ENCODE measurements at places on chromosomes 16 and 17.

- DNase-seq: no peak
Measured at GRCh38 chr16:12096828-12097522, 120.4 kb downstream of the SNX29 start.

DNA sequence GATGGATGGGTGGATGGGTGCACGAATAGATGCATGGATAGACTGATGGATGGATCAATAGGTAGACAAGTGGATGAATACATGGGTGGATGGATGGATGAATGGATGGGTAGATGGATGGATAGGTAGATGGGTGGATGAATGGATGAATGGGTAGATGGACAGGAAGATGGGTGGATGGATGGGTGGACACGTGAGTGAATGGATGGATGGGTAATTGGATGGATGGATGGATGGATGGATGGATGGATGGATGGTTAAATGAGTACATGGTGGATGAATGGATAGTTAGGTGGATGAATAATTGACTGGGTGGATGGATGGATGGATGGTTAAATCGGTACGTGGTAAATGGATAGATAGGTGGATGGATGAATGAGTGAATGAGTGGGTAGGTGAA lies 89.7 kb upstream of the ZNF469 start:
- no peak for DNase-seq

GRCh38 chr17:47850692-47851573 lies at the start of gene SP6:
Gene SP6 (minus strand): TSS chr17:47851163. CDS start chr17:47848429, 2,734 bp downstream.
- DNase-seq: no peak

- DNase-seq: no peak
Measured at GRCh38 chr17:80478487-80479245, 2.3 kb upstream of the NPTX1 start.

DNA sequence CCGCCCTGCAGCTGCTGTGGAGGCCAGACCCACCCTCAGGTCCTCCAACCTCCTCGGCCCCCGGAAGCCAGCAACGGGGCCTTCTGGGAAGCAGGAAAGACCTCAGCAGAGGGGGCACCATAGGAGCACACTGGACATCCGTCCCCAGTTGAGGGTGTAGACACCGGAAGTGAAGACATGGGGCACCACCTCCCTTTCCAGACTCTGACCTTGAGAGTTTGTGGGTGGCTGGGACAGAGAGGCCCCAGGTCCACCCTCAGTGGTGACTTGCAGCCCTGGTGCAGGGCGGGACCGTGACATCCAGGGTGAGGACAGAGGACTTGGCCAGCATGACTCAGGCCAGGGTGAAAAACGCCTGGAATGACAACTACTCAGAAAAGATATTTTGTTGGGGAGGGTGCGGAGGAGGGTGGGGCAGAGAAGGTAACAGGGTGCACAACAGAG lies 19.9 kb downstream of the CEP295NL start:
- no peak for DNase-seq

DNA sequence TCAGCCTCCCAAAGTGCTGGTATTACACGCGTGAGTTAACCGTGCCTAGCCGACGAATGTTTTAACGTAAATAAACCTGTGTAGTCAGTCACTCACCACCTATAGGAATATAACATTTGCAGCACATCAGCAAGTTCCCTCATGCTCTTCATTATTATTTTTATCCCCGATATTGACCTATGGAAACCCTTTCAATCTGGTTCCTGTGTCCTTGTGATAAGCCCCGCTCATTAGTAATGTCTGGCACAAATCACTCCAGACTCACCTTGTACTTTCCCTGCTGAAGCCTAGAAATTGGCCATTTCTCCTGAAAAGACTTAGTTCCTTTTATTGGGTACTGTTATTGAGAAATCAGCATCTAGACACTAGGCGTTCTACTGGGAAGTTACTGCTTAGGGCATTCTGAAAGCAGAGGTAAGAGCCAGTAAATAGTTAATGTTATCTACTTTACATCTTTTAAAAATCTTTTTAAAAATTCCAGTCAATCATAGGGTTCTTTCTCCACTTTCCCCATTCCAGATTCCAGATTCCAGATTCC lies 1.5 kb upstream of the PHKG2 start:
- DNase-seq: no peak

DNA sequence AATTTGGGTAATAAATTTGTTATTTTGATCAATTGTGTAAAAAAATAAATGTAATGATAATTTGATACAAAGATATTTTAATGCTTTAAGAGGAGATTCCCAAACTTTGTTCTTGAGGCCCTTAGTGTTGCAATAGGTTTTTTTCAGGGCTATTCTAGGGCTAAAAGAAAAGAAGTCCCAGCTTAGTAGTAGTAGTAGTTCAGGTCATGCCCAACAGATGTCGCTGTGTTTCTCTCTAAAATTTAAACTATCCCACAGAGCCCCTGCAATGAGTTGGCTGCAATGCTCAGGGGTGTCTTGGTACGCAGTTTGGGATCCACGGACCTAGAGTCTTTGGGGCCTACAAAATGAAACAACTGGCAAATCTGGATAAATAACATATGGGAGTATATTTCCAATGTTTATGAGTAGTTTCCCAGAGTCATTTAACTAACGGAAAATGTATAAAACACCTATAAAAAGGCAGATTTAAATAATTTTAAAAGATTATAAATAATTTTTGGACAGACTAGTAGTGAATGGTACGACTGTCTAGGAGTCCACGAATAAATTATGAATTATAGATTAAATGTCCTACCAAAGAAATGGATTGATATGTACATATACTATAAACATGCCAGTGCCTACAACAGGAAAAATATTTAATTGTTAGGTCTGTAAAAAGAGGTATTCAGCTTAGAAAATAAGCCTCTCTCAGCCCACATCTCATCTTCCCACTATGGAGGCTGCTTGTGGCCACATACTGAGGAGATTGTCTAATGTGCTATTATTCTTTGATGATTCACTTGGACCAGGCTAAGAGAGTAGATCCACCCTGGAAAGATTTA lies 228.5 kb upstream of the PMFBP1 start:
- no peak for DNase-seq

DNA sequence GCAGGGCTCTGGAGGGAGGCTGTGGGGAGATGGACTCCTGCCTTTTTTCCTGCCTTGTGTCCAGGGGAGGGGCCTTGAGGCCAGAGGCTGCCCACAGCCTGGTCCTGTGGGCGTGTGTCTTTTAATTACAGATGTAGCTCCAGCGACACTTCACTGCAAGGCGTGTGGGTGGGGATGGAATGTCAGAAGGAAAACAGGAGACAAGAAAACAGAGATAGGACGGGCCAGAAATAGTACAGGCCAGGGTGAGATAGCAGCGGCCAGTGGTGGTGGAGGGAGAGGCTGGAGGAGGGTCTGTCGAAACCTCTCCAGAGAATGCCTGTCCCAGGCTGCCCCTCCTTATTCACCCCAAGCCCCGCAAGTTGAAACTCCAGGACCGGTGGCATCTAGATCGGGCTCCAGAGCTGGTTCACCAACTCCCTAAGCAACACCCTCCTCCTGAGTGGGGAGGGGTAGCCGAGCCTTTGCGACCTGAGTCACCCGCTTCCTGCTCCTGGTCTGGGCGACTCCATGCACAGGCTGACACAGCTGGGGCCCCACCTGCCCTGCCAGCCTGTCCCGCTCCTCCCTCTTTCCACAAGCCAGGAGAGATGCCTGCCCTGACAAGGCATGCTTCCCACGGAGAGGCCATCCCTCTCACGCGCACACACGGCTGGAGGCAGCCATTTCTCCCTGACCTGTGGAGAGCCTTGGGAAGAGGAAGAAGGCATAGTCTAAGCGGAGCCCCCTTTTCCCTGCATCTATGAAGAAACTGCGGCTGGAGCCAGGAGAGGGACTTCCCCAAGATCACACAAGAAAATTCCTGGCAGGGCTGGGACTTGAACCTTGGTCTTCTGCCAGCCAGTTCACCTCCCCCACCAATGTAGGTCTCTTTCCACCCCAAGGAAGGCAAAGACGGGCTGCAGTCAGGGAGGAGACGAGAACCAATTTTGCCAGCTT lies 6.6 kb upstream of the JUP start:
- no peak for DNase-seq

GRCh38 chr16:13951611-13952010 lies 31.7 kb downstream of the ERCC4 start:
- DNase-seq: no peak

DNA sequence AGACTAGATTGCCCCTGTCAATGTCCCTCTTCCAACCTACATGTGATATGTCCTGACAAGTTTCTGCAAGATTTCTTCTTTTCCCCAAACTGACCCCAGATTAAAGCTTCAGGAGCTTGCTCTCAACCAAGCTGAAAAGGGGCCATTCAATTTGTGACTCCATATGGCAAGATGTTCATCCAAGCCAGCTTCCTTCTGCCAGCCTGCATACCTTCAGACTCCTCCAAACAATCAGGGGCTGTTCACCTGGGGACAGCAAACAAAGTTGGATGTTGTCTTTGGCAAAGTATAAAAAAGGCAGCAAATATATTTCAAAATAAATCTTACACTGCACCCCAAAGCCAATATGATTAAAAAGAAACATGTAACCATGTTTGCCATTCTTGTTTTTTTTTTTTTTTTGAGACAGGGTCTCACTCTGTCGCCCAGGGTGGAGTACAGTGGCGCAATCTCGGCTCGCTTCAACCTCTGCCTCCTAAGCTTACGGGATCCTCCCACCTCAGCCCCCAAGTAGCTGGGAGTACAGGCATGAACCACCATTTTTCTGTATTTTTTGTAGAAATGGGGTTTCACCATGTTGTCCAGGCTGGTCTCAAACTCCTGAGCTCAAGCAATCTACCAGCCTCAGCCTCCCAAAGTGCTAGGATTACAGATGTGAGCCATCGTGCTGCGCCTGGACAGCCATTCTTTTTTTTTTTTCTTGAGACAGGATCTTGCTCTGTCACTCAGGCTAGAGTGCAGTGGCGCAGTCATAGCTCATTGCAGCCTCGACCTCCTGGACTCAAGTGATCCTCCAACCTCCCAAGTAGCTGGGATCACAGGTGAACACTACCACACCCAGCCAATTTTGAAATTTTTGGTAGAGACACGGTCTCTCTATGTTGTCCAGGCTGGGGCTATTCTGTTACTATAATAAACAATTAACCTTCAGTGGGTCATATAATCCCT lies 50.0 kb upstream of the AKAP1 start:
- DNase-seq: no peak

GRCh38 chr17:45136846-45137560 lies 1.5 kb downstream of the ACBD4 start:
- DNase-seq: no peak
